ENCODE measurements at places on chromosomes 12 and 14. TPM values are rescaled to one million over a fixed set of nuclear protein-coding genes. Genes with fewer than 3 reads are reported as not detected.

The PTCSC3 gene
- total RNA-seq = not detected

DNA sequence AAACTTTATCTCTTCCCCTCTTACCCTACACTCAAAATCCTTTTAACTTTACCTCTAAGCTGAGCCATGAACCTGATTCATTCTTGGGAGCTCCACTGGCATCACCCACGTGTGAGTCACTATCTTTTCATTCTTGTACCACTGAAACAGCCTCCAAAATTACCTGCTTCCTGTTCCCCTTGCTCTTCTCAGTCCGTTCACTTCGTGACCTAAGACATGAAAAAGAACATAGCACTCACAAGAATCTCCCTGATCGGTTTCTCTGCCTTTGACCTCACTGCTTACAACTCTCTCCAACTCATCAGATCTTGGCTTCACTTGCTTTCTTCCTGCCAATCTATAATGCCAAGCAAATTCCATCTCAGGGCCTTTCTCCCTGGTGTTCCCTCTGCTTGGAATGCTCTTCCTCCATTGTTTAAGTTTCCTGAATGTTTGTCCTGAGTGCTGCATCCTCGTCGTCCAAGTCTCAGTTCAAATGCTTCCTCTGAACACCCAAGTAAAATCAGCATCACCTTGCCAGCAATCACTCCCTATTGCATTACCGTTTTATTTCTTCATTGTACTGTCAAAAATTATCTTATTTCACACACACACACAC lies 9.2 kb downstream of the GLIPR1 start:
- no peaks in the 10 kb centered on the region for H3K36me3 ChIP-seq
- no peak overlapping the region for H3K4me3 ChIP-seq
- H3K27me3 ChIP-seq = no peaks in the 10 kb centered on the region
- H3K27ac ChIP-seq = no peak overlapping the region
- DNase-seq = no peak

GRCh38 chr14:94632305-94632590 lies 20.1 kb downstream of the SERPINA3 start:
- no peaks in the 10 kb centered on the region for H3K27me3 ChIP-seq
- no peak overlapping the region for H3K27ac ChIP-seq

- H3K36me3 ChIP-seq = no peaks in the 10 kb centered on the region
- H3K27me3 ChIP-seq = no peaks in the 10 kb centered on the region
- H3K4me1 ChIP-seq = peaks cover 19% of the 10 kb centered on the region
Observed at GRCh38 chr12:53379389-53380103, 430 bp upstream of the SP1 start.

GRCh38 chr12:22329621-22330020 lies 4.9 kb downstream of the ST8SIA1 start:
- H3K27me3 ChIP-seq = no peaks in the 10 kb centered on the region
- H3K36me3 ChIP-seq = no peaks in the 10 kb centered on the region
- DNase-seq = no peak
- peaks cover 3% of the 10 kb centered on the region for H3K4me1 ChIP-seq

The ANO4 gene
- 9.9 TPM for total RNA-seq

DNA sequence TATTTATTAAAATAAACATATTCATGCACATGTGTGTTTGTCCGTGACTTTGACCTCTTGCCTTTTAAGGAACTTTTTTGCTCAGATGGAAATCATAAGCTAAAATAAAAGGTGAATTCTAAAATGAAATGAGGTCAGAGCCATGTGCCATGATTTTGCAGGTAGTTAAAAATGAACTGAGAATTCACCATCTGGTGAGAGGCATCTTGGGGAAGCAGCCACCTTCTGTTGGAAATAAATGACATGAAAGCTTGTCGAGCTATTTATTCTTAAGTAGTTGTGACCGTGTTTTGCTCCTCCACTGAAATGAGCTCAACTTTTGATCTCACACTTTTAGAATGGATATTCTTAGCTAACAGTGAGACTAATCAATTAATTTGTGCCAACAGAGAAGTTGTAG lies 56.8 kb upstream of the CNOT2 start:
- no peak overlapping the region for H3K27ac ChIP-seq
- no peaks in the 10 kb centered on the region for H3K27me3 ChIP-seq
- H3K36me3 ChIP-seq = no peaks in the 10 kb centered on the region
- DNase-seq = no peak

The SLC38A1 gene
- 25.4 TPM for total RNA-seq

- peaks cover 13% of the 10 kb centered on the region for H3K4me1 ChIP-seq
- no peak overlapping the region for H3K4me3 ChIP-seq
- H3K36me3 ChIP-seq = no peaks in the 10 kb centered on the region
Observed at GRCh38 chr14:99586761-99587459, 17.1 kb downstream of the CCDC85C start.

DNA sequence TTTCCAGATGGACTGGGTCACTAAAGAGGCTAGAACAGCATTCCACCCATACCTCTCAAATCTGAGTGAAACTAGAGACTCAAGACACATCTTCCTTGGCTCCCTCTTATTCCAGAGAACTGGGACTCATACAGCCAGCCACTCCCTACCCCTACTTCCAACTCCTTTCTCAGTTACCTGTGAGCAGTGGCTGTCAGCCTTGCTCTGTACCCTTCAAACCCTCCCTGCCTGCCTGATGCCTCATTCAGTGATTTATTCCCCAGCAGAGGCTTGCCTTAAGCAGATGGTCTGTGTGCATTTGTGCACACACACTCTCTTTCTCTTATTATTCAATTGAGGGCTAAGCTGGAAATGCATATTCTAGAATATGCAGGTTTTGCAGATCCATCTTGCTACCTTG lies 14.6 kb downstream of the GPR84 start:
- H3K4me3 ChIP-seq = no peak overlapping the region
- no peaks in the 10 kb centered on the region for H3K36me3 ChIP-seq
- peaks cover 19% of the 10 kb centered on the region for H3K4me1 ChIP-seq
- no peaks in the 10 kb centered on the region for H3K27me3 ChIP-seq
- DNase-seq = no peak

- H3K27ac ChIP-seq = no peak overlapping the region
- no peak overlapping the region for H3K4me3 ChIP-seq
- H3K36me3 ChIP-seq = no peaks in the 10 kb centered on the region
- H3K27me3 ChIP-seq = no peaks in the 10 kb centered on the region
Observed at GRCh38 chr12:89211456-89211855, 140.8 kb downstream of the DUSP6 start.

The FBXL14 gene
- total RNA-seq = 13.9 TPM

DNA sequence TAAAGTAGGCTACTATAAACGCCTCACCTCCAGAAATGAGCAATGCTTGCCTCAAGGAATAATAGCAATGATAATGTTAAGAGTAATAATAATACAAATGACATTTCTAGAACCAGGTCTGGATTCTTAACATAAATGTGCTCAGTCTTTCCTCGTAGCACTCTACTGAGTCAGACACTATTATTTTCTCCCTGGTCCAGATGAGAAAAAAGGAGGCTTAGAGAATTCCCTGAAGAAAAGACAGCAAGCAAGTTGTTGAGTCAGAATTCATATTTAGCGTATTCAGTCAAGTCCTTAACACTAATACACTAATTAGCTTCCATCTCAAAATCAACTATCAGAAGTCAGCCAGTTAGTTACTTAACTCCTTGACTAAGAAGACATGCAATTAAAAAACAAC lies 13.2 kb downstream of the KCNC2 start:
- H3K27ac ChIP-seq = no peak overlapping the region
- no peaks in the 10 kb centered on the region for H3K4me1 ChIP-seq
- H3K4me3 ChIP-seq = no peak overlapping the region
- DNase-seq = no peak
- H3K36me3 ChIP-seq = no peaks in the 10 kb centered on the region
- no peaks in the 10 kb centered on the region for H3K27me3 ChIP-seq

Measured in ovary (tissue), 10 donors.